ENCODE measurements at places on chromosomes 3 and 15.

GRCh38 chr3:149494759-149495580, 20.5 kb downstream of the TM4SF4 start:
- no peak for DNase-seq

GRCh38 chr3:192281207-192281880, 446.0 kb downstream of the FGF12 start:
- DNase-seq = no peak

DNA sequence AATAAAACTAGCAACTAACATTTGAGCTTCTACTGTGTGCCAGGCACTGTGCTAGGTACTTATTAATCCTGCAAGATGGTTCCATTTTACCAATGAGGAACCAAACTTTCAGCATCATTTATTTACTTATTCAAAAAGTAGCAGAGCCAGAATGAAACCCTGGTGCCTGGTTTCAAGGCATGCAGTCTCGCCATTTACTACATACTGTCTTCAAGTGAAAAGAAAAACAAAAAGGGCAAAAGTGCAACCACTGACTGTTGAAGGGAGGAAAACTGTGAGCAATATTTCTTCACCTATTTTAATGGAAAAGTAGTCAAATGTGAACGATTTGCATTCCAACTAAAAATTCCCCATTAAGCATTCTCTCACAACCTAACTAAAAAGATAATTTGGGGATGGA, 8.7 kb downstream of the DCUN1D1 start:
- DNase-seq = no peak

- DNase-seq = no peak
Measured at GRCh38 chr15:28873006-28873405, 12.8 kb upstream of the APBA2 start.

GRCh38 chr3:882533-882932, 210.3 kb upstream of the CNTN6 start:
- no peak for DNase-seq

GRCh38 chr15:65192016-65192415, 6.9 kb upstream of the CLPX start:
- DNase-seq = no peak

DNA sequence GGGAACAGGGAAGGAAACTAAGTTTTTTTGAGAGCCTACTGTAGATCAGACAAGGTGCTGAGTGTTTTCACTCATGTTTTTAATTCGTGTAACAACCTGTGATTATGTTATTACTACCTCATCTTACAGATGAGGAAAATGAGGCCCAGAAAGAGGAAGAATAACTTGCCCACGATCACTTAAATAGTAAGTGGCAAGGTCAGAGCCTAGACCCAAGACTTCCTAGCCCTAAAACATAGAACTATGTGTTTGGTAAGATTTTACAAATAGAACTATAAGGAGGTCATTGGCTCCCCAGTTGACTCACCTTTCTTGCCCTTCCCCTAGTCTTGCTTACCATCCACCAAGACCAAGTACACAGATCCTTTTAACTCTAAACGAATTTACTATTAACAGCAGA, 13.7 kb downstream of the SENP8 start:
- no peak for DNase-seq

DNA sequence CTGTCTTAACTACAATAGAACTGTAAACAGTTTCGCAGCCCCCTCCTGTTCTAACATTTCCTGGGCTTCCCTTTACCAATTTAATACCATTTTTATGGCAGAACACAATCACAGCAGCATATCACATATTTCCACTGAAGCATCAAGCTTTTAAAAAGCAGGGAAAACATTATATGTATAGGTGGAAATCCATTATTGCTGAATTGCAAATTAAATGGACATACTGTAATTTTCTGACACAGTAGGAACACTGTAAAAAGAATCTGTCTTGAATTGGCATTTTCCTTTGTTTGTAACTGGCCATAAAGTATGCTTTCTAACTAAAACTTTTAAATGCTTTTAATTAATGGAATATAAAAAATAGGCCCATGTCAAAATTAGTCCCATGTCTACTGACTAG, 1385.8 kb downstream of the SI start:
- no peak for DNase-seq

GRCh38 chr3:48695393-48695753, 9.7 kb upstream of the NCKIPSD start:
- peak; percentile 28 for DNase-seq

- no peak for DNase-seq
Measured at GRCh38 chr3:184946917-184947316, 135.0 kb downstream of the VPS8 start.

- DNase-seq = no peak
Measured at GRCh38 chr15:65942436-65942835, 73.1 kb downstream of the RAB11A start.

- DNase-seq = no peak
Measured at GRCh38 chr15:94287794-94288246, 56.5 kb downstream of the MCTP2 start.

GRCh38 chr3:123809597-123809996, 74.5 kb downstream of the MYLK start:
- no peak for DNase-seq

- no peak for DNase-seq
Measured at GRCh38 chr3:82293435-82293834, 532.0 kb upstream of the GBE1 start.

DNA sequence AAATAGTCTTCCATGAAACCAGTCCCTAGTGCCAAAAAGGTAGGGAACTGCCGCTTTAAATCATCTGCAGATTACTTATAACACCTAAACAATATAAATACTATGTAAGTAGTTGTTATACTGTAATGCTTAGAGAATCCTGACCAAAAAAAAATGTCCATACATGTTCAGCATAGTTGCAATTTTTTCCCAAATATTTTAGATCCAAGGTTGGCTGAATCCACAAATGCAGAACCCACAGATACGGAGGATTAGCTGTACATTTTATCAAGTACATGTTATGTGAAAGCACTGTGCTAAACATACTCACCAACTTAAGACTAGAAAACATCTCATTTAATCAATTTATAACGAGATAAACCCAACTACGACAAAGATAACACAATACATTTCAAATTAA, 9.3 kb downstream of the MSL2 start:
- no peak for DNase-seq

DNA sequence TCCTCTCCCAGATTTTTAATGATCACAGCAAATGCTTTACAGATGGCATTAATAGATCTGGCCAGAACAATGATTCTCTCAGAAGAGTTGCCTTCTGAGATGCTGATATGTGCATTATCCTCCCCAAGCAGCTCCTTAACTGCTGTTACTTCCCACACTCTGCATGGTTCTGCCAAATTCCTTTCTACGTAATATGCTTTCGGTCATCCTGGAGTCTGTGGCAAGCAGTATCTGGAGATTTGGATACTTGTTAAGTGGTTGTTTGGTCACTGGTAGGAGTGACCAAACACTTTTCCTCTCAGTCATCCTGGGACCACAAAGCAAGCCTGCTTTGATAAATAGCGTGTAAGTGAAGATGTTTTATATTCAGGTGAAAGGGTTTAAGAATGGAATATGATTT, 71.1 kb upstream of the CCNL1 start:
- DNase-seq = no peak

DNA sequence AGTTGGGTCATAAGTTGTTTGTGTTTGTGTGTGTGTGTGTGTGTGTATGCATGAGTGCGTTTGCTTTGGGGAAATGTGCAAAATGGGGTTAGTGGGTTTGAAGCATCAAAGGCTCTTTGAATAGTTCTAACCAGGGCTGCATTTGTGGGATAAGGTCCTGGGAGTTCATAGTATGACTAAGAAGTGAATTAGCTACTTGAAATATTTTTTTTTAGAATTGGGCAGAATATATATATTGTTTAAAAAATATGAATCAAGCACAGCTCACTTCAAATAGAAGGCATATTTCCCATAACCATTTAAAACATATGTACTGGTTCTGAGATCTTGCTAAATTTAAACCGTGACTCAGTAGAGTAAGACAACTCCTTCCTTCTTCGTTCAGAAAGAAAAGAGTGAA, 43.1 kb downstream of the IGF2BP2 start:
- DNase-seq = no peak

GRCh38 chr3:196311-197148, at the start of gene CHL1:
CHL1 (plus strand) TSS chr3:196763; CDS start chr3:319777, 123,014 bp downstream.
- peak; percentile 70 for DNase-seq

DNA sequence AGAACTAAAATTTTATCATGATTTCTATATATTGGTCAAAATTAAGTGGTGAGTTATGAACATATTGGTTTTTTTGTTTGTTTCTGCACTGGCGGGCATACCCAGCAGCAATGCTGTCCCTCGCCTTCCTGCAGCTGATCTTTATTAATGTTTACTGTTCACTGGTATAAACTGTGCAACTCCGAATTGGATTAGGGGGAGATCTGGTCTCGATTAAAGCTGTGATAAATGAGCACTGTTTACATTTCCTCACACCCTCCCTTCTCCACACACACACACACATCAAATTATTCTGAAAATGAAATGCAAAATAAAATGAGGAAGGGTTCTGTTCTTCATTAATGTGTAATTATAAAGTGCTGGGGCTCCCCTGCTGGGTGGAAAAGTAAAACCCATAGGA, 48.5 kb upstream of the DAZL start:
- no peak for DNase-seq

DNA sequence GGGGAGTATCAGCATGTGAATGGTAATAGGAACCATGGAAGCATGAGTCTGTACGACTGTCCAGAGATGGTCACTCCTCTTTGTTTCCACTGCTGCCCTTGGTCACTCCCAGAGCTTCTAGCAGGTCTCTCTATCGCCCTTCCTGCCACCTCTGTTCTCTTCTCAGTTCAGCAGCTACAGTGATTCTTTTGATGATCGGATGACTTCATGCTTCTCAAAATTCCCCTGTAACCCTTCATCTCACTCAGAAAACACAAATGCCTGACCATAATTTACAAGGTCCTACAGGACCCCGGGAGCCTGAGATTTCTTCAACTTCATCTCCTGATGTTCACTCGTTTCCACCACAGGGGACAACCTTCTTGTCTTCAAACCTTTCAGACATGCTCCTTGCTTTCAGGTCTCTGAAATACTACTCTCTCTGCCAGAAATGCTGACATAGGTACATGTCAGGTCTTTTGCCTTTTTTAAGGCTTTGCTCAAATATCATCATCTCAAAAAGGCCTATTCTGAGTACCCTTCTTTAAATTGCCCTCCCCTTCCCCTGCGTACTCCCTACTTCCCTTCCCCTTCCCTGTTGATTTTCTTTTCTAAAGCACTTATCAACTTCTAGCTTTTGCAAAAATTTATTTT, 42.1 kb upstream of the BHLHE40 start:
- DNase-seq = no peak

DNA sequence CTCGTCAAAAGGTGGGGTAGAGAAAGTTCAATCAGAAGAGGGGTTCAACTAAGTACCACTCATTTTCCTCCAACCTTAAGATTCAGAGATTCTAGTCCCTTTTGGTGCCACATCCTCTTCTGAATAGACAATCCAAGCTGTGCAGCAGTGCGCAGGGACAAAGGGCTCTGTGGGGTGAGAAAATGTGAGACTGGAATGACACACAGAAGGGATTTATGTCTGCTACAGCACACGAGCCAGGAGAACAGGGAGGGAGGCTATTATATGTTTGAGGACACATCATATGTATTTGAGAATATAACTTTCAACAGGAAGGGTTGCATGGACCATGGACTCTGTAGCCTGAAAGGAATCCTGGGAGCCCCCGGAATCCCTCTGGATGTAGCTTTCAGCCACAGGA, 33.0 kb downstream of the LSM3 start:
- no peak for DNase-seq

DNA sequence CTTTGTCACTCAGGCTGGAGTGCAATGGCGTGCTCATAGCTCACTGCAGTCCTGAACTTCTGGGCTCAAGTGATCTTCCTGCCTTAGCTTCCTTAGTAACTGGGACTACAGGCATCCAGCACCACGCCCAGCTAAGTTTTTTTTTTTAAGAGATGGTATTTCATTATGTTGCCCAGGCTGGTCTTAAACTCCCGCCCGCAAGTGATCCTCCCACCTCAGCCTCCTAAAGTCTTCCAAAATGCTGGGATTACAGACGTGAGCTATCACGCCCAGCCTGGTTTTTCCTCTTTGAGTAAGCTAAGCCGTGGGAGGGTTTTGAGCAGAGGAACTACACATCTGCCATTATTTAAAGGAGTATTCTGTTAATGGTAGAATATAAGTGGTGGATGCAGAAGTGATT, 7.4 kb upstream of the LRRFIP2 start:
- no peak for DNase-seq
